Skeletal muscle tissue (tissue), 5 donors: ENCODE measurements at places on chromosomes 4 and X. TPM values are rescaled to one million over a fixed set of nuclear protein-coding genes. Genes with fewer than 3 reads are reported as not detected.

Gene XAGE1A
- not detected for total RNA-seq

Gene TEX11
- not detected for total RNA-seq

Gene TBC1D8B
- 8.4 TPM for total RNA-seq

Gene GPC3
- total RNA-seq, result 306 TPM

Gene POU3F4
- not detected for total RNA-seq

Gene COL4A5
- 17.2 TPM for total RNA-seq

Gene UGT2A3
- not detected for total RNA-seq

Gene SPANXB1
- not detected for total RNA-seq

Gene SORBS2
- total RNA-seq, result 14.1 TPM

Gene ENOX2
- 11.5 TPM for total RNA-seq

Gene NUP62CL
- 1.6 TPM for total RNA-seq

Gene SPANXA1
- total RNA-seq, result not detected

Gene GCNA
- total RNA-seq, result 2.6 TPM

Gene C4orf17
- not detected for total RNA-seq

Gene LRP2BP
- total RNA-seq, result 4.7 TPM

Gene CDKL2
- not detected for total RNA-seq

Gene CLCN4
- total RNA-seq, result 15.7 TPM

Gene YY2
- 1.6 TPM for total RNA-seq

Gene CDS1
- 0.52 TPM for total RNA-seq

Gene TRMT44
- total RNA-seq, result 11.0 TPM

Gene NXF2
- not detected for total RNA-seq

Gene SLC10A7
- total RNA-seq, result 15.1 TPM

Gene MMRN1
- 9.4 TPM for total RNA-seq

Gene XK
- total RNA-seq, result 8.9 TPM

Gene FAM149A
- total RNA-seq, result 6.8 TPM

Gene FGF5
- 0.52 TPM for total RNA-seq

Gene CHIC1
- 6.3 TPM for total RNA-seq

Gene TBX22
- under 0.01 TPM for total RNA-seq

Gene MAGEA9B
- total RNA-seq, result not detected
